Stimulated activated CD8-positive, alpha-beta memory T cell treated with anti-CD3 and anti-CD28 coated beads, Interleukin-12 subunit alpha, Interleukin-12 subunit beta, amount 100 ng/mL, for 4 hours (primary cell): ENCODE measurements at places on chromosomes 4 and X.

GRCh38 chr4:80926446-80926845, 104.1 kb upstream of the BMP3 start:
- no peak for DNase-seq

DNA sequence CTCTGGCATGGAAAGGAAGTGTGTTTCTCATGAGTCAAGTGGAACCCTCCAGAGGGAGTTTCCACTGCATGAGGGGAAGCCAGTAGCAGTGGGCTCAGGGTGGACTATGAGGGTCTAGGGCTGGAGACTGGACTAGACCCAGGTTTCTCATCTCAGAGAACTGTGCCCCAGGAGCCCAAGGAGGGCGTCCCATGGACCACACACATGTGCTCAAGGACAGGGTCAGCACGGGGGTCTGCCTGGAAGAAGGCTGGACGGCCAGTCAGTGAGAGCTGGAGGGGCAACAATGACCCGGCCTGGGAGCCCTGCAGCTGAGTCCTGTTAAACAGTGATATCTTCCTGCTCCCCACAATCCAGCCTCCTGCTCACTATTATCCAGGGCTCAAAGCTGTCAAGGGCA, 5.8 kb upstream of the CTSO start:
- no peak for DNase-seq

DNA sequence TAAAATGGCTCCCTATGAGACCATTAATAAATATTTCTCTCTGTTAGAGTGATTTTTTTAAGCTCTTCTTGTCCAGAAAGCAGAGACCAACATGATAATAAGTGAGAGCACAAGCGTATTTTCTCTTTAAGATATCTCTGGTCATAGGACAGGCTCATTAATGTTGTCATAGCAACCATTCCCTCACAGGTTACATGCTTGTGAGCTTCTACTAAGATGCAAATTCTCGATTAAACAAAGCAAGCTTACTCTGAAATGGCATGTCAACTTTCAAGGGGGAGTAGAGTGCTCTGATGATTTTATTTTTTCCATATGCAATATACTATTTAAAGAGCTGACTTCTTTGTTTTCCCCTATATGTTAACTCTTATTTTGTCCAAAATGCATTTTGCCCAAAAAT, 487.2 kb upstream of the LCORL start:
- DNase-seq, result no peak

- no peak for DNase-seq
Measured at GRCh38 chr4:183401473-183401872, 43.0 kb upstream of the CDKN2AIP start.

DNA sequence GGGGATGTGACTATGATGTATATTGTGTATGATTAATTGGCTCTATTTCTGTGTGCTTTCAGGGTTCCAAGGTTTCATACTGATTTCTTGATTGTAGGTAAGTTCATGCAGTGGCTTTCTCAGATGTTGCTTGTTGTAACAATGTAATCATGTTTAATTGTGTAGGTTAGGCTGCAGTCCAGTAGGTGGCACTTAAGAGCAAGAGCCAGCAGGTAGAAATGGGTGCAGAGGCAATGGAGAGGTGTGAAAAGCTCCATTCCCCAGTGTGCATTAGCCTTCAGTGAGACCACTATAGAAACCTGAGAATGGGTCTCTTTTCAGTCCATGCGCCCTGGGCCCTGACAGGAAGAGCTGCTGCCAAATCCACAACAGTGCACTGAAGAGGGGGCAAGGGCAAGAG, 28.2 kb downstream of the DCAF12L2 start:
- DNase-seq, result no peak

DNA sequence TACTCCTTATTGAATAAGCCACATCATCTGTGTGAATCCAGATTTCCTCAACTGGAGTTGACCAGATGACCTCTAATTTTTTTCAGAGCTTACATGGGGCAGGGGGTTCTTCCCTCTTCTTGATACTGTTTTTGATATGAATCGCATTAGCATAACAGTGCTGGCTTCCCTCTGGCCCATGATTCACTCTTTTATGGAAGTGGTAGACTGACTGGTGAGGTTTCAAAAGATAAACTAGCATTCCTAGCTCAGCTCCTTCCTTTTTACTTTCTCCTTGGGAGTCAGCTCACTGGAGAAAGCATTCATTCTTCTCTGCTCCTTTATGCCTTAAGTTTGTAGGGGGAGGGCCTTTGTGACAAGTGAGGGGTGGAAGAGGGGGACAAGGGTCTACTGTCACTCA, 161.0 kb upstream of the FGF13 start:
- no peak for DNase-seq

DNA sequence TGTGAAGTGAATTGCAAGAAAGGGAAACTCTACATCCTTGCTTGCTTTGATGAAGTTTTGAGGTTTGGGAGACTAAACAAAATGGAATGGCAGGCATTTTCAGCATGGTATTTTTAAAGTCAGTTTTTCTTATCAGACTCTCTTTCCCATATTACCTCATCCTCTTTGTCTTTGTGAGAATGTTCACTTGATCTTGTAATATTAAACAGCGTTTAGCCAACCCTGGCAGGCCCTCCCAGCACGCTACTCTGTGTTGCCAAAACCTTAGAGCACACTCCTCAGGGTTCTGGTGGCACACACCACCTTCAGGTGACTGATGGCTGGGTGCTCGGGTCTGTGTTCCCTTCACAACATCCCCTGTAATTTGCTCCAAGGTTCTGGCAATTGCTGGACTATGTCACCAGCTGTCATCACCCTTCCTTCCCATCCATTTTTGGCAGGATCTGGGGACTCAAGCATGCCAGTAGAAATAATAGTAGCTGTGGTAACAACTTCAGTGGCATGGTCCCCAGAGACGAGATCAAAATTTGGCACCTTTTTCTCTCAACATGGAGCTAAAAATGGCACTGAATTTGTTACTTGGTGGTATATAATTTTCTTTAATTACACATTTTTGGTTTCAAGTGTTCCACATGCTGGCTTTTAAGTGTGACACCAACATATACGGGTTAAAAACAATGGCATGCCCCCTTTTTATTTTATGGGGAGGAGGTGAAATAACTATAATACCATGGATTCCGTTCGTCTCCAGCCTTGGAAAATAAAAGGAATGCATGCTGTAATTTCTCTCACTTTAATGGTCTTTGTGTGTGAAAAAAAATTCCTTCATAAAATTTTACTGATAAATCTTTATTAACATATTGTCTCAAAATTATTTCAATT, 273.1 kb downstream of the DCTD start:
- no peak for DNase-seq

GRCh38 chr4:59608466-59608865, 1591.7 kb upstream of the ADGRL3 start:
- DNase-seq, result no peak

DNA sequence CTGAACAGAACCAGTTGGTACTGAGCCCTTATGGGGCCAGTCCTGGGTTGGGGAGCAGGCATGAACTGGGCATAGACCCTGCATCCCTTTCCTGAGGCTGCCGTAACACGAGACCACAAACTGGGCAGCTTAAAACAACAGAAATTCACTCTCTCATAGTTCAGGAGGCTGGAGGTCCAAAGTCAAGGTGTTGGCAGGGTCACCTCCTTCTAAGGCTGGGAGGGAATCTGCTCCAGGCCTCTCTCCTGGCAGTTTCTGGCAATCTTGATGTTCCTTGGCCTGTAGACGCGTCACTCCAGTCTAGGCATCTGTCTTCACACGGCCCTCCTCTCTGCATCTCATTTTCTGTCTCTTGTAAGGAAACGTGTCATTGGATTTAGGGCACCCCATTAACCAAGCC, 19.8 kb upstream of the SORCS2 start:
- DNase-seq, result no peak

DNA sequence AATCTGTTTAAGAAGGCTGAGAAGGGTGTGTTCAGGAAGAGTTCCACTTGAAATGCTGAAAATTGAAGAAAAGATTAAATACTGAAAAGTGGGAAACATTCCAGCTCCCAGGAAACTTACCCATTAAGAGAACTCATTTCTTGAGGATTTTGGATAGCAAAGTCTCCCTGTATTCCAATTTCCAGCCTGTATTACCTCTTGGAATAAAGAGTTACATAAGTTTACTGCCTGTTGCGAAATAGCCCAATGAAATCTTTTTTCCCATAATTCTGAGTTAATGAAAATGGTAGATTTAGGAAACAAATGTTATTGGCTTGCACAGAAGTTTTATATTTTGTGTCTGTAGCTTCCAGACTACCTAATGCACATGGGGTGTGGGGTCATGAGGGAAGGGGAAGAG, 12.0 kb downstream of the NHSL2 start:
- no peak for DNase-seq

GRCh38 chrX:111467896-111468295, 43.5 kb upstream of the SERTM2 start:
- DNase-seq, result no peak

GRCh38 chr4:101337688-101338087, 9.6 kb downstream of the PPP3CA start:
- no peak for DNase-seq

- no peak for DNase-seq
Measured at GRCh38 chrX:139563251-139563650, 32.7 kb downstream of the F9 start.

GRCh38 chr4:157314906-157315305, 94.4 kb downstream of the GRIA2 start:
- DNase-seq, result no peak

- DNase-seq, result no peak
Measured at GRCh38 chr4:94744850-94745249, 12.9 kb upstream of the BMPR1B start.

DNA sequence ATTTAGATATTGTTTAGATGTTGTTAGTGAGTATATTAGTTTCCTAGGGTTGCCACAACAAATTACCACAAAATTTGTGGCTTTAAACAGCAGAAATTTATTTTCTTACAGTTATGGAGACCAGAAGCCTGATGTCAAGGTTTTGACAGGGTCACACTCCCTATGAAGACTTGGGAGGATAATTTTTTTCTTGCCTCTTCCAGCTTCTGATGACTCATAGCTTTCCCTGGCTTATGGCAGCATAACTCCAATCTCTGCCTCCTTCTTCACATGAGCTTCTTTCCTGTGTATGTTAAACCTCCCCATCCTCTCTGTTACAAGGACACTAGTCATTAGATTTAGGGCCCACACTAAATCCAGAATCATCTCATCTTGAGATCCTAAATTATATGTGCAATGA, 20.9 kb upstream of the RAB40A start:
- DNase-seq, result no peak

DNA sequence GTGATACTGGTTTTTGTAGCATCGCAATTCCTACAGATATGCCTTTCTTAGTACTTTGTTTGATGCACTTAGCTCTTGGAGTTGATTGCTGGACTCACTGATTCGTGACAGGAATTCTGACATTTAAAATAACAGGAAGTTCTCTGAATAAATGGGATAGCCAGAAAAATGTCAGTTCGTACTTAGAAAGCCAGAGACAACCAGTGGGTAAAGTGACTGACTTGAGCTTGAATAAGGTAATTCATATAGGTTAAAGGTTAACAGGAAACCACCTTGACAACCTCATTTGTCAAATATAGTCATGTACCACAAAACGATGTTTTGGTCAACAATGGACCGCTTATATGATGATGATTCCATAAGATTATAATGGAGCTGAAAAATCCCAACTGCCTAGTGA, 181.4 kb downstream of the RPA4 start:
- no peak for DNase-seq

- DNase-seq, result no peak
Measured at GRCh38 chr4:184794470-184794869, 31.3 kb downstream of the ACSL1 start.

- DNase-seq, result no peak
Measured at GRCh38 chr4:134200811-134201215, 776 bp downstream of the PABPC4L start.

GRCh38 chr4:8016527-8016926, 76.9 kb upstream of the AFAP1 start:
- no peak for DNase-seq

DNA sequence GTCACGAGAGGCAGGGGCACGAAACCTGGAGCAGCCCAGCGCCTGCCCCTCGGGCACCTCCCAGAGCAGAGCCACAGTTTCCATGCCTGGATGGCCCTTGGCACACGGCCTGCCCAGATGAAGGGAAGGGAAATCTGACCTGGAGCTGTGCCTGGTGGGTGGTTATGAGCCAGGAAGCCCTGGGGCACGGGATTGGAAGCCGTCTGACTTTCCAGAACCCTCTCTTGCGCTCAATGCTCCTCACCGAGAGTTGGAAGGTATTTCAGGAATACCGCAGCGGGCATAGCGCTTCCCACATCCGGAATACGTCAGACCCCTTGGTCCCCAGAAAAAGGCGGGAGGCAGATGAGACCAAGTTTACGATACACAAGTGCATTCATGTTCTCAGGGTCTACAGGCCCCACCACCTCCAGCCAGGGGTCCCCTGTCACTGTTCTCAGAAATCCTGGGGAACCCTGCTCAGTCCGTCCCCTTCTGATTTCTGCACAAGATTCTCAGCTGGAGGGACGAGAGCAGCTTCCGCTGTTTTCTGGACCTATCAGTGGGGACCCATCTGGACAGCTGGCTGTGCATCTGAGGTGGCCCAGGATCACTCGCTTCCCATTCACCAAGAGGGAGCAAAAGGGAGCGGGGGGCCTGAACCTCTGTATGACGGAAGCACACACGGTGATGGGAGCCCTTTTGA, 172.9 kb downstream of the AFAP1 start:
- DNase-seq, result no peak

- no peak for DNase-seq
Measured at GRCh38 chr4:7803371-7803770, 136.3 kb downstream of the AFAP1 start.

DNA sequence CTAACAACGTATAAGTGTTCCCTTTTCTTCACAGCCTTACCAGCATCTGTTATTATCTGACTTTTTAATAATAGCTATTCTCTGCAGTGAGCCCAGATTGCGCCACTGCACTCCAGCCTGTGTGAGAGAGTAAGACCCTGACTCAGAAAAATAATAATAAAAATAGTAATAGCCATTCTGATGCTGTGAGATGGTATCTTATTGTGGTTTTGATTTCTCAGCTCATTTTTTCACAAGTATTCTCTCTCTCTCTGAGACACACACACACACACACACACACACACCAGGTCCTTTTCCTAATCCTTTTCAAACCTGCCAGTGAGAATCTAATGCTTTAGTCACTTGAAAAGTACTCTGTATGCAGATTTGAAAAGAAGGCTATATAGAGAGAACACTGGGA, 89.8 kb downstream of the CHIC2 start:
- no peak for DNase-seq

DNA sequence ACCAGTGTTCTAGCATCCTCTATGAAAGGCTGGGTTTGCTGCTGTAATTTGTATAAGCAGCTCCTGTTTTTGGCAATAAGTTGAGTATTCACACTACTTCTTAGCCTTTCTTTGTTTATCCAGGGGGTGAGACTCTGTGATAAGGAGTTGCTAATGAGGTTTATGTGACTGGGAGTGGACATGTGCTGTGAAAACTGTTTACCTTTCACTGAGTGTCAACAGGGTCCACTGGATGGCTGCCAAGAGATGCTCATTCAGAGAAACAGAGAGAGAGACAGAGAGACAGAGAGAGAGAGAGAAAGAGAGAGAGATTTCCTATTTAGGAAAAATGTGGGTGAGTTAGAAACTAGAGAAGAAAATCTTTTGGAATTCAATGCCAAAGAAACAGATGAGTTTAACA, 233.9 kb downstream of the CHIC2 start:
- DNase-seq, result no peak
